Kidney glomerular epithelial cell (primary cell): ENCODE measurements at places on chromosomes 4 and X.
A peak's percentile ranks its signal among the peaks of the same experiment; 100 is the strongest.

GRCh38 chr4:78545275-78546246 is 6.0 kb upstream of the ANXA3 start:
- DNase-seq, result no peak

GRCh38 chr4:78092850-78093249 is 35.7 kb downstream of the FRAS1 start:
- DNase-seq, result no peak

DNA sequence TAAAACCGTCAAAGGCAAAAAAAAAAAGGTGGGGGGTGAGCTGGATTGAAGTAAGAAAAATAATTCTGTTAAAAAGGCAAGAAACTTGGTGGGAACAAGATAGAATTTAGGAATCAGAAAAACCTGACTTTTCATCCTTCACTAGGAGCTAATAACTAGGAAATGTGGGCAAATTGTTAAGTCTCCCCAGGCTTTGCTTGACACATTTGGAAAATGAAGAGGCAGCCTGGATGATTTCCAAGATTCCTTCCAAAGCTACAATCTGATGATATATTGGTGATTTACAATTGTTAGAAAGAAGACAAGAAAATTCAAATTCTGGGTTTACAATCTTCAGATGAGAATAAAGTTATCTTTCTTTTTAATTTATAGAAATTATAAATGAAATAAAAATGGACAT is 1062.5 kb downstream of the ADGRL3 start:
- no peak for DNase-seq

- peak; percentile 64 for DNase-seq
Measured at GRCh38 chrX:73916931-73917667, 354.1 kb downstream of the CHIC1 start.

GRCh38 chr4:113773014-113773413 is 11.5 kb upstream of the CAMK2D start:
- no peak for DNase-seq

- DNase-seq, result peak; percentile 11
Measured at GRCh38 chr4:139858436-139859205, 193.0 kb downstream of the MGST2 start.
